ENCODE measurements at places on chromosomes 2 and 18.

GRCh38 chr2:95050385-95051300 lies 25.1 kb downstream of the MAL start:
- no peak for DNase-seq

- DNase-seq: no peak
These were observed at the start of gene FLACC1 for GRCh38 chr2:201357221-201357620. TSS of gene FLACC1 (minus strand) at chr2:201357345. CDS start at chr2:201351404, 5,941 bp downstream.

DNA sequence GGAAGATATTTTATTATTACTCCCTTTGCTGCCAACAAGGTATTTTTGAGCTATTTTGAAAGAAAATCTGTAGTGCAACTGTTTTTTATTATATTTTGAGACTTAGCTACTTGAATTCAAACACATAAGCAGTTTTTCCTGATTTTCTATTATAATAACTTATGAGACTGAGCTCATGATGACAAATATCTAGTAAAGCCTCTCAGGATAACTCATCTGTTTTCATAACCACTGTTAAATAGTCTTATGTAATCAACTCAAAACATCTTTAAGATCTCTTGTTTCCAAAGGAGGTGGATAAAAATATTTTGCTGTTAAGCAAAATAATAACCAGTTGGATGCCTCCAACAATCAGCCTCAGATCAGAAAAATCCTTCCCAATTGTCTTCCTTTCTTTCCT lies 21.9 kb upstream of the PPP1CB start:
- DNase-seq: no peak

DNA sequence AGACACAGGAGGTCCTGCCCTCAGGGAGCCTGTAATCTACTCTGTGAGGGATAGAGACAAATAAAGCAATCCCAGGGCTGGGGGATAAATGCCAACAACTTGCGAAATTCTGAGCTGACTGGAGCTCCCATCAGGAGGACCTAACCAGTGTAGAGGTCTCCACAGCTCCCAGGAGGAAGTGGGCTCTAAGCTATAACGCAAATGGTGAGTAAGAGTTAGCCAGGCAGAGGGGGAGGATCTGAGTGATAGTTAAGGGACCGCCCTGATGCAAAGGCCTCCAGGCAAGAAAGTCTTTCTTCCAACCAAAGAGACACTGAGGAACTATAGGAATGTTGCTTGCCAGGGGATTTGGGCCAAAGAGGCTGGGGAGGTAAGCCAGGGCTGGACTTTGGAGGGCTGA lies 16.0 kb upstream of the ZNF532 start:
- DNase-seq: no peak

DNA sequence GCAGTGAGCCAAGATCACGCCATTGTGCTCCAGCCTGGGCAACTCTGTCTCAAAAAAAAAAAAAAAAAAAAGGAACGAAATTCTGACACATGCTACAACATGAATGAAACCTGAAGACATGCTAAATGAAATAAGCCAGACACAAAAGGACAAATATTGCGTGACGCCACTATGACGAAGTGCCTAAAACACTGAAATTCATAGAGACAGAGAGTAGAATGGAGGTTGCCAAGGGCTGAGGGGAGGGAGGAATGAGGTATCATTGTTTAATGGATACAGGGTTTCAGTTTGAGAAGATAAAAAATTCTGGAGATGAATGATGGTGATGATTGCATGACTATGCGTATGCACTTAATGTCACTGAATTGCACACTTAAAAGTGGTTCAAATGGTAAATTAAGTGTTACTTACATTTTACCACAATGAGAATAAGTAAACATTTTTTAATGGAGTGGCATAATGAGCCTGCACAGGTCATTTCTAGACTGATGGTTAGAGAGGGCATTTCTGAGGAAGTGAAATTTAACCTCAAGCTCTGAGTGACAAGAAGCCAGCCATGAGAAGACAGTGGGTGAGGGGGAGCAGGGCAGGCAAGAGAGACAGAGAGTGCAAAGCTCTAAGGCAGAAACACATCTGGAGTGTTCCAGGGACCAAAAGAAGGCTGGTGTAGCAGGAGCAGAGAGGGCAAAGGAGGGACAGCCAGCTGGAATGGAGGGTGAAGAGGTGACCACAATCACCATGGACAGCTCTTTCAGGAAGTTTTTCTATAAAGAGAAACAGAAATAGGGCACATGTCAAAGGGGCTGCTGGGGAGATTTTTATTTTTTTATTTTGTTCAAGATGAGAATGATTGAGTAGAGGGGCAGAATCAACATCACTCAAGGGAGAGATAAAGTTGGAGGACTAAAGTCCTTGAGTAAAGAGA lies 20.6 kb upstream of the EXOC6B start:
- no peak for DNase-seq

- DNase-seq: no peak
These were observed 106.1 kb upstream of the EML6 start for GRCh38 chr2:54617409-54617808.

- DNase-seq: no peak
These were observed 22.5 kb upstream of the ST8SIA3 start for GRCh38 chr18:57329856-57330255.

Data from CD4-positive, alpha-beta T cell (primary cell).